ENCODE measurements at places on chromosomes 7 and 10.

- no peak for DNase-seq
These were observed 118.6 kb downstream of the CNTNAP2 start for GRCh38 chr7:146235195-146235594.

- DNase-seq, result no peak
These were observed 22.1 kb downstream of the POLL start for GRCh38 chr10:101565936-101566332.

DNA sequence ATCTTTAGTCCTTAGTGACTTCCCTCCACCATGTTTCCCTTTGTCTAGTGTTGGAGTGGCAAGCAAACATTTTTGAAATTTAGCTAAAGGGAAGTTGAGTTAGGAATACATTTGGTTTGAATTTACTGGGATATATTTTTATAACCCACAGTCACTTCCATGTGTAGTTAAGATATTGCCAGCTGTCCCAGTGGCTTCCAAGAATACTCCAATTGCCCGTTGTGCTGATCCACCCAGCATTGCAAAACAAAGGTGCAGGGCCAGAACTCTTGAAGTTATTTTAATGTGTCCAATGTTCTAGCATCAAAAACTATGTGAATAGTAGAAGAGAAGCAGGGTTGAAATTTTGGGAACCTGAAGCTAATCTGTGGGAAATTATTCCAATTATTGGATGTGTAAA, 2.5 kb upstream of the P4HA1 start:
- DNase-seq, result no peak

GRCh38 chr7:46201961-46202360, 280.9 kb upstream of the IGFBP3 start:
- DNase-seq, result no peak

- no peak for DNase-seq
These were observed 182.6 kb upstream of the CXCL12 start for GRCh38 chr10:44567471-44567870.

- no peak for DNase-seq
These were observed 199.7 kb downstream of the IMMP2L start for GRCh38 chr7:111362506-111363054.

DNA sequence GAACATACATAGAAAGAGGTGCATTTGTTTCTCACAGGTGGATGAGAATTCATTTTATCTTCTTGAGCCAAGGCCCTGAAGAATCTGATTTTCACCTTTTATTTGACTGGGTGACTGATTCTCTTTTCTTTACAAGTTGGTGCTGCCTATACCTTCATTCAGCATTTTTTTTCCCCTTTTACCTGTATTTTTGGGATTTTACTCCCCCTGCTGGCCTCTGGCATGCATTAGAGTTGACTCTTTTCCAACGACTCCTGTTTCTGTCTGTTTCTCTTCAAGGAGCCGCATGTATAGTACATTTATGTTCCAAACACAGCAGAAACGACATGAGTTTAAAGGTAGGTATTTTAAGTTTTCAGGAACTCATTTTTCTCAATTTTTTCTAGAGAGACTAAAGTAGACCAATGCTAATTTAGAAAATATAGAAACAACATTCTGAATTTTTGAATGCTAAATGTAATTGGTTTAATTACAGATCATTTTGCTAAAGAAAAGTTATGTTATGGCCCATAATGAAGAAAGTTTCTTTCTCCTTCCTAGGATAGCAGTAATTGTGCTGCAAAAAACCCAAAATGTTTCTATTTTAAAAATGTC, 149.8 kb upstream of the HDAC9 start:
- no peak for DNase-seq

- no peak for DNase-seq
These were observed 57.2 kb downstream of the ITIH5 start for GRCh38 chr10:7609556-7609955.

DNA sequence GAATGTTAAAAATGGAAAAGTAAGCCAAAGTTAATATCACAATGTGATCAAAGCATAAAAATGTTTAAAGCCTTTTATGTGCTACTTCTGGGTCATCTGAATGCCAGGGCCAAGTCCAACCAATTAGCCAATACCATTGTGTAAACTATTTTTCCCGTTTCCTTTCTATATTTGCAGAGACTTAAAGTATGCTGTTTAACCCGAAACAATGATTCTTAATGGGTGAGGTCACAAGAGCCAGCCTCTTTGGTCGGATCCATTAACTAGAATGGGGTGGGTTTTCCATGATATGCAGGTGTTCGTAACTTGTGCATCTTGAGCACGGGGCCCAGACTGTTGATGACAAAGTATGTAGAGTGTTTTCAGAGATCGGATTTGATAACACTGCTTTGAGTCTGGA, 111.3 kb upstream of the IGFBP3 start:
- DNase-seq, result no peak

GRCh38 chr10:120400601-120401000, 56.4 kb upstream of the PLPP4 start:
- DNase-seq, result no peak

DNA sequence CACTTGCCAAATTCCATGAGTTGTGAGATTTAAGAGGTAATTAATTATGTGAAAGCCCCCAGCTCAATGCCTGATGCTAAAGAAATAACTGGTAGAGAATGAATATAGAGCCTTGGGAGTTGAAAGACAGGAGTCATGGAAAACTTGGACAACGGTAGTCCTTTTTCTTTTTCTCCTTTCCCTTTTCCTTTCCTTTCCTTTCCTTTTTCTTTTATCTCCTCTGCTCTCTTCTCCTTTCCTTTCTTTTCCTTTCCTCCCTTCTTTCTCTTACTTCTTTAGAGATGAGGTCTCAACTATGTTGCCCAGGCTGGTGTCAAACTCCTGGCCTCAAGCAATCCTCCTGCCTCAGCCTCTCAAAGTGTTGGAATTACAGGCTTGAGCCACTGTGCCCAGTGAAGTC, 7.9 kb upstream of the TSPAN15 start:
- no peak for DNase-seq

DNA sequence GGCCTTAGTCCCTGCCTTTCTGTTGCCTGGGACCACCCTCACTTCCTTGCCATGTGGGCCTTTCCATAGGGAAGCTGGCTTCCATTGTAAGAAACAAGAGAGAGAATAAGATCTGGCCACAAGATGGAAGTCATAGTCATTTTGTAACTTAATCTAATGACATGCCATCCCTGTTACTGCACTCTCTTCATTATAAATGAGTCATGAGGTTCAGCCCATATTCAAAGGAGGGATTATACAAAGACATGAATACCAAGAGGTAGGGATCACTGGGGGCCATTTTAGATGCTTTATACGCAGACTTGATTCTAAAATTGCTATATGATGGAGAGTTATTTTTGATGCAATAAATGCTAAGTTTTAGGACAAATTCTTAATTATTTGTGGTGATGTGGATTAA, 75.2 kb upstream of the CELF2 start:
- DNase-seq, result no peak

GRCh38 chr7:19213746-19214145, 68.5 kb upstream of the FERD3L start:
- no peak for DNase-seq

- DNase-seq, result no peak
These were observed 51.5 kb downstream of the RBM17 start for GRCh38 chr10:6140141-6140841.

DNA sequence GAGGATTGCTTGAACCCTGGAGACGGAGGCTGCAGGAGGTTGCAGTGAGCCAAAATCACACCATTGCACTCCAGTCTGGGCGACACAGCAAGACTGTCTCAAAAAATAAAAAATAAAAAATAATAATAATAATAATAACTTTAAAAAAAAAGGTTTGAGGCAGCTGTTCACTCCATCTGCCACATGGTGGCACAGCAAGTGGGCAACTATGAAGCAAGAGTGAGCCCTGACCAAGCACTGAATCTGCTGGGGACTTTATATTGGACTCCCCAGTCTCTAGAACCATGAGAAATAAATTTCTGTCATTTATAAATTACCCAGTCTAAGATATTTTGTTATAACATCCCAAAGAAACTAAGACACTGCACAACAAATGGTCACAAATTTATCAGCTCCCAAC, 14.6 kb upstream of the BRI3 start:
- DNase-seq, result no peak

DNA sequence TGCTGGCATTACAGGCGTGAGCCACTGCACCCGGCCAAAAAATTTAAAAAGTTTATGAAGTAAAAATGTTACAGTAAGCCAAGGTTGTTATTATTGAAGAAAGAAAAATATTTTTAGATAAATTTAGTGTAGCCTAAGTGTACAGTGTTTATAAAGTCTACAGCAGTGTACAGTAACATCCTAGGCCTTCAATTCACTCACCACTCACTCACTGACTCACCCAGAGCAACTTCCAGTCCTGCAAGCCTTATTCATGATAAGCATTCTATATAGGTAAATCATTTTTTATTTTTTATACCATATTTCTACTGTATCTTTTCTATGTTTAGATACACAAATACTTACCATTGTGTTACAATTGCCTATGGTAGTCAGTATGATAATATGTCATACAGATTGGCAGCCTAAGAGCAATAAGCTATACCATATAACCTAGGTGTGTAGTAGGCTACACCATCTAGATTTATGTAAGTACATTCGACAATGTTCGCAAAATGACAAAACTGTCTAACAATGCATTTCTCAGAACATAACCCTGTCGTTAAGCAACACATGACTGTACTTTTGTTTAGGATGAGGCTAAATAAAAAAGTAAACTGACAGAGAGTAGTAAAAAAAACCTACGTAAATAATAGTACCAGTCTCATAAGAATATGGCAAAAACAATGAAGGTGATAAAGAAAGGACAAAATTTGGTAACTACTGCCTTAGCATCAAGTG, 77.8 kb upstream of the FAM133B start:
- DNase-seq, result no peak

DNA sequence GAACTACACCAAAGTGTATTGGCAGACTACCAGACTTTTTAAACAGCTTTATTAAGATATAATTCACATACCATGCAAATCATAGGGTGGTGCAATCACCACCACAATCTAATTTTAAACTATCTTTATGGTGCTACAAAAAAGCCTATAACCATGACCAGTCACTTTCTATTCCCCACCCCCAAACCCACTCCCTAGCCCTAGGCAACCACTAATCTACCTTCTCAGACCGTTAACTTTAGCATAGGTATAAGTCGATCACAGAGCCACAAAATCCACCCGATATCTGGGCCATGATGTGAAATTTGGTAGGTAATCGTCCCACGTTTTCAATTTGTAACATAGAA, 536 bp upstream of the POM121 start:
- no peak for DNase-seq

DNA sequence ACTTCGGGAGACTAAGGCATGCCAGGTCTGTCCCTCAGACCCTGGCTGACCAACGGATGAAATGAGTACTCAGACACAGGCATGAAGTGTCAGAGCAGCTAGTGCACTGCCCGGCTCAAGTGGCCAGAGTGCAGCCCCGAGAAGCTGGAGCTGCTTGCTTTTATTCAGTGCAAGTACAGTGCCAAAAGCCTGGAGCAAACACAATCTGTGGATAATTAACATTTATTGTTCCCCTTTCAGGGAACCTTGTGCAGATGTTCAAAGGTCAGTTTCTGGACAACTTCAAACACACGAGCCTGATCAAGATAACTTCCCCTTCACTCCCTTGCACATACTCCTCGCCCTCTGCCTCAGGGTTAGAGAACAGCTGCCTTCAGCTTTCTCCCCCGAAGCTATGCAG, 7.9 kb upstream of the ATE1 start:
- no peak for DNase-seq

DNA sequence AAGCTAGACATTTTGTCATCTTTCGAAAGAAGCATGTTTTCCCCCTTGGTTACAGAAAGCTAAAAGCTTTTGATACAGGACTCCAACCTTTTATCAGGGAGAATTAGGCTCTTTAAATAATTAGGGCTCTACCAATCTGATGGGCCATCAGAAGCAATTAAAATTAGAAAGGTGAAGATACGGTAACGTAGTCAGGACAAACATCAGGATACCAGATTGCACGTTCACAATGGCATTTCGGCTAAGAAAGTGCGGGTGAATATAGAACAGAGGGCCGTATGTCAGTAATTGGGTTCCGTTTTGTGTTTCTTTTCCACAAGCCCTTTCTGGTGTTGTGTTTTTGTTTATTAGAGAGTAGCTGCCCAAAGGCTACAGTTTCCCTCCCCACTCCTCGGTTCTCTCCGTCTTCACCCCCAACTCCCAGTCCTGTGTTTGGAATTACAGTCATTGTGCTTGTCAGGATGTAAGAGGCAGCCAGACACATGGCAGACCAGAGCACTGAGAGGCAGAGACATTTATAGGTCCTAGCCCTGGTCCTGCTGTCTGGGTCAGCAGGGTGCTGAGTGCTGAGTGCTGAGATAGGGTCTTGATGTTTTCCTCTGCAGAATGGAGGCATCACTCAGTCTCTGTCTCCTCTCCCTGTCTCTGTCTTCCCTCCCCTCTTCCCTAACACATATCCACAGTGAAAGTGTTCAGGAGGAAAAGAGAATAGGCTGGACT, 5.5 kb downstream of the PFKP start:
- no peak for DNase-seq

- DNase-seq, result no peak
These were observed 12.9 kb downstream of the COL17A1 start for GRCh38 chr10:104072786-104073185.

DNA sequence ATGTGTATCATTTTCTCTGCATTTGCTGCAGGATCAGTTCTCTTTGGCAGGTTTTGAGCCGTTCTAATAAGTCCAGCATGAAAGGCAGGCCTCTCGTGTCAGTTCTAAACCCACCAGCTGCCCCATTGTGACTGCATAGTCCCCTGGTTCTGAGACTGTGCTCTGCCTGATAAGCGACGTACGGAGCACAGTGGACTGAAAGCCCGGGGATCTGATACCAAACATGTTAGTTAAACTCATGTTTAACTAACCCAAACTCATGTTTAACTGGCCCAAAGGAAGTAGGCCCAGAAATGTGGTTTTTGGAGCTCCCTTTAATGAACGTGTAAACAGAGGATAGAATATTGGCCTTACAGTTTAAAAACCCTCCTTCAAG, 98.0 kb upstream of the PDCD4 start:
- no peak for DNase-seq

DNA sequence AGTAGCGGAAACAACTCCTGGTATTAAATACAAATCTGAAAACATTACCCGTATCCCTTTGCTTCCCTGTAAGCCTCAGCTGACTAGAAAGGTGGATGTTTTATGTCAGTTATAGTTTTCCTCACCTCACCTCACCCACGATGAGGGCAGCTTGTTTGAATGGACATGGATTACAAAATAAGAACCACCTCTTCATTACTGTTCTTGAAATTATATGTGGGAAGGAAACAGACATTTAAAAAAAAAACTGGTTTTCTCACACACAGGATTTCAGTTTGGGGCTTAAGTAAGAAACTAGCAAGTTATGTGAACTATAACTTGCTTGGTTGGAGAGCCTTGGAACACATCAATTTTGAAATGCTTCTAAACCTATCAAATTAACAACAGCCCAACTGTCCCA, 232.9 kb upstream of the CCDC6 start:
- DNase-seq, result no peak

All from NK-92 treated with Interleukin-12 subunit alpha and Interleukin-12 subunit beta, amount 100 ng/mL, for 24 hours (cell line).